ENCODE measurements at places on chromosomes 5 and 9.

GRCh38 chr9:34289159-34289558 is 39.9 kb downstream of the KIF24 start:
- DNase-seq = no peak

DNA sequence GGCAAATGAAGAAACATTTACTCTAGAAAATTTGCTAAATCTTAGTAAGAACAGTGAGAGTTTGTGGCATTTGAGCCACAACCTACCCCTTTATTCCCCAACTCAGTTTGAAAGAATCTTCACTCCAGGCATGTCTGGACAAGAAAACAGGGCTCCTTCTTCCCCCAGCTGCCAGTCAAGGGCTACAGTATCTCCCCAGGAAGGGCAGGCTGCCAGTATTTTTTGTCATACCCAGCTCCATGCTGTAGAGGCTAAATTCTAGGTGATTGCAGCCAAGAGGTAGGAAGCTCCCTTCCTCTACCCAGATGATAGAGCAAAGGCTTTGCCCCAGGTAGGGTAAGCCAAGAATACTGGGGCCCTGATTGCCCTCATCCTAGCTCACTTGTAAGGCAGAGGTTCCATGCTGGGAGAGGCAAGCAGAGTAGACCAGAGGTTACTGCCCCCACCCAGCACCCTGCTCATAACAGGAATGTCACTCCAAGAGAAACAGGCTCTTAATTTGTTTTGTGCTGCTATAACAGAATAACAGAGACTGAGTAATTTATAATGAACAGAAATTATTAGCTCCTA is 20.0 kb upstream of the GRPEL2 start:
- no peak for DNase-seq

- DNase-seq = no peak
Observed at GRCh38 chr5:117436846-117437245, 862.2 kb upstream of the SEMA6A start.

- DNase-seq = no peak
Observed at GRCh38 chr5:169875091-169875728, 105.1 kb downstream of the INSYN2B start.

DNA sequence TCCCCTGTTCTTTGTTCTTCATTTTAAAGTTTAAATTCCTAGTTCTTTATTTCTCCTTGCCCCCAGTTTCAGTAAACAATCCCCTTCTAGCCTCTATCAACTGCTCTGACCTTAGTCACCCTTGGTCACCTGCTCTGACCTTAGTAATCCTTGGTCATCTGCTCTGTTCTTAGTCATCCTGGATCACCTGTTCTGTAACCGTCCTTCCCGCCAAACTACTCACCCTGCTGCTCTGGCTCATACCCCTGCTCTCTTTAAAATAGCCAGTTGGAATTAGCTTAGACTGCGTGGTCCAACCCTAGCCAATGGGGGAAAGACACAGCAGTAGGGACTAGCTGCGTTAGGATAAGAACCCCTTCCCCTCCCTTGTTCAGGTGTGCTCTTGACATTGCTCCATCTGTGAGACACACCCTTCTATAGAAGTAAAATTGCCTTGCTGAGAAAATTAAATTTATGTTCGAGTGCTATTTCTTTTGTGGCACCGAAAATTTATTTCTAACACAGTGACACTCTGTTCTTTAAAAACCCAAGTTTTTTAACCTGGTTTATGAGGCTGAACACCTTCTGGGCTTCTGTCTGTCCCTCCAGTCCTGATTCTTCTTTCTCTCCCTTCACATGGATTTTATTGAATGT is 3.8 kb downstream of the PRRC1 start:
- DNase-seq = no peak

All from H54 (cell line).